Osteocyte (in vitro differentiated cells): ENCODE measurements at places on chromosomes 11 and 22. TPM values are rescaled to one million over a fixed set of nuclear protein-coding genes. Genes with fewer than 3 reads are reported as not detected.

The SHANK3 gene
- 4.7 and 4.8 TPM in 2 replicates for total RNA-seq

The CDK2AP2 gene
- 32.2 and 37.4 TPM in 2 replicates for total RNA-seq

The MRGPRE gene
- total RNA-seq: not detected in 2 replicates

The OR51F2 gene
- total RNA-seq: not detected in 2 replicates

The OR51E2 gene
- total RNA-seq: 0.40 and 0.76 TPM in 2 replicates

The NXPE4 gene
- total RNA-seq: not detected in 2 replicates

The GAL gene
- total RNA-seq: not detected in 2 replicates

The SLCO2B1 gene
- total RNA-seq: 0.18 and 0.54 TPM in 2 replicates

The PC gene
- 41.7 and 49.1 TPM in 2 replicates for total RNA-seq

DNA sequence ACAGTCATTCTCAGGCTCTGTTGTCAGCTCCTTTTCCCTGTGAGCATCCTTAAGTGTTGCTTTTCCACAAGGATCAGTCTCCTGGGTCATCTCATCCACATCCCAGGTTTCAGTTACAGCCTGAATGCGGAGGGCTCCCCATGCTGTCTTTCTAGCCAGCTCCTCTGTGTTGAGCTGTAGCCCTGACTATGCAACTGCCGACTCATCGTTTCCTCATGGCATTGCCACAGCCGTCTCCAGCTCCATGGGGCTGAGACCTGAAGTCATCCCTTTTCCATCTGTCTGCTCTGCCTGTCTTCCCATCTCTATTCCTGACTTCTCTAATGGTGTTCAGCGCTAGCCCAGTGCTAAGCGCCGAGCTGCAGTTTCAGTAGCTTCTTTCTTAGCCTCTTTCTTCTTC lies 11.8 kb downstream of the SAMM50 start:
- DNase-seq: no peak

DNA sequence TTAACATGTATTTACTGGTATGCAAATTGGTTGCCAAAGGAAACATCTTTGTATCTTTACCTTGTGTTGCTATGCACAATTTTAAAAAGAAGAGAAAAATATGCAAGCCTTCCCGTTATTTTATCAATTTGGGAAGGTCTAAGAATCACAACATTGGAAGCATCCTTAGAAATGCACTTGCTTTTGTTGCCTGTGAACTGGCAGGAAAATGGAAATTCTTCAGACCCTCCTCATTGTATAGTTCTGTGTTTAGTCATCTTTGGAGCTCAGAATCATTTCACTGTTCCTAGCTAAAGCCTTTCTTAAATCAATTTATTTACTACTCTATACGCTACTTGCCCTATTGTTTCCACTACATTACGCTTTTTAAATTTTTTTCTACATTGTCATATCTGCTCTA lies 574.5 kb downstream of the DLG2 start:
- no peak for DNase-seq

GRCh38 chr11:91866642-91867041 lies 358.0 kb upstream of the FAT3 start:
- no peak for DNase-seq

DNA sequence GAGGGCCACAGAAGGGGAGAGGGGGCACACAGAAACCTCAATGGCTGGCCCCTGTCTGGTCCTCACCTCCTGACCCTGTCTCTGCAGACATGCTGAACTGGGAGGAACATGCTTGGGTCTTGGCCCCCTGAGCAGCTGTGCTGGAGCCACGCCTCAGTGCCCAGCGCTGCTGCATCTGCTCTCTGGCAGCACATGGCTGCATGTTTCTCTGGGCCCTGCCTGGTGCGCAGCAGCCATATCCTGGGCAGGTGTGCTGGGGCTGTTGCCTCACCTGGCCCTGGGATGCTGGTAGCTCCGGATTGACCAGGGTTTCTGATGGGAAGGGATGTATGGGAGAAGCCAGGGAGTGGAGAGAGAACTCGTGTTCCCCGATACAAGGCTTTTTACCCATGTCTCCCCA lies 248.0 kb downstream of the ST3GAL4 start:
- no peak for DNase-seq

- no peak for DNase-seq
These were observed 8.9 kb downstream of the TUB start for GRCh38 chr11:8089791-8090510.

- DNase-seq: no peak
These were observed 633.8 kb downstream of the DLG2 start for GRCh38 chr11:84993386-84993785.

DNA sequence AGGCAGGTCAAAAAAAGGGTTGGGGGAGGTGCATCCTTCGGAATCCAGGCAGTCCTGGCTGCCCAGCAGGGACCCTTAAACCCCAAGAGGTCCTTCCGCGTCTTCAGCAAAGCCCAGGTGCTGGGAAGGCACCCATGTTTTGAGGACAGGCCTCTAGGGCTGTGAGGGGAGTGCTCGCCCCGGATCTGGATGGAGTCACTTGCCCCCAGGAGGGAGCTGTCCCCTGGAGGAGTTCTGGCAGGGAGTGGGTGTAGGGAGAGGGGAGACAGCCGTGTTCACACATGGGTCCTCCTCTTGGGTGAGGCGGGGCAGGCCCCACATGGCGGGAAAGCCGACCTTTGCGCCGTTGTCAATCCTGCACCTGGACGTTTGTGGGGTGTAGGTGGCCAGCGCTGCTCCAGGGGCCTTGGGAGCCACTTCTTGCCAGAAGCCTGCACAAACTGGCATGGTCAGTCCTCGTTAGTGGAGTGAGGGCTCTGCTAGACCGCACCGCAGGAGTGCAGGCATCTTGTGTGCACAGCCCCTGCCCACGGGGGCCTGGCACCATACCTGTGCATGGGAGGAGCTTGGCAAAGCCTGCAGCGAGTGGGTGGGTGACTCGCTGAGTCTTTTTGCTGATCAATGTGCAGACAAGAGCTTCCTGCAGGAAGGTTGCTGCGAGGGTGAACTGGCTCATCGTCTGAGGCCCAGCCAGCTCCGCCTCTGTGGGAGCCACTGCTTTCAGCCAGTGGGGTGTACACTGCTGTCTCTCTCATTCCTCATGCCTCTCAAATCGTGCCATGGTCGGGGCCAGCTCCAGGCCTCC lies 16.0 kb downstream of the PPIL2 start:
- no peak for DNase-seq

DNA sequence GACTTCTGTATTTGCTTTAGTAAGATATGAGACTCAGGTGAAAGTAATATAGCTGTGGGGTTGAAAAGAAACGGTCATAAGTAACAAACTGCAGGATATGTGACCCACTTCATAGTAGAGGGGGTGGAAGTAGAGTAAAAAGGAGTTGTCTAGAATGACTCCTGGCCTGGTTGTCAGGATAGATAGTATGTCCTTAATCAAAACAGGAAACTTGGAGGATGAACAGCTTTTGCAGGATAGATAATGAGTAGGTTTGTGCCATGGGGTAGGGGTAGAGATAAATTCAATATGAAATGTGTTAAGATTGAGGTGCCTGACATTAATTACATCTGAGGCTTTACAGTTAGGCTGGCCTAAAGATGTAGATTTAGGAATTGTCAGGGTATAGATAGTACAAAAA lies 47.0 kb upstream of the B3GNT6 start:
- DNase-seq: no peak

- DNase-seq: no peak
These were observed 23.5 kb upstream of the ANKK1 start for GRCh38 chr11:113363996-113364641.

GRCh38 chr11:21631991-21632390 lies 560.9 kb upstream of the ANO5 start:
- no peak for DNase-seq
